ENCODE measurements at places on chromosomes 3 and 15.
A peak's percentile ranks its signal among the peaks of the same experiment; 100 is the strongest.

GRCh38 chr3:8769088-8769822 lies at the start of gene OXTR:
Gene OXTR (minus strand): TSS chr3:8769613. CDS start chr3:8768187, 1,426 bp downstream.
- peak; percentile 15 for DNase-seq

DNA sequence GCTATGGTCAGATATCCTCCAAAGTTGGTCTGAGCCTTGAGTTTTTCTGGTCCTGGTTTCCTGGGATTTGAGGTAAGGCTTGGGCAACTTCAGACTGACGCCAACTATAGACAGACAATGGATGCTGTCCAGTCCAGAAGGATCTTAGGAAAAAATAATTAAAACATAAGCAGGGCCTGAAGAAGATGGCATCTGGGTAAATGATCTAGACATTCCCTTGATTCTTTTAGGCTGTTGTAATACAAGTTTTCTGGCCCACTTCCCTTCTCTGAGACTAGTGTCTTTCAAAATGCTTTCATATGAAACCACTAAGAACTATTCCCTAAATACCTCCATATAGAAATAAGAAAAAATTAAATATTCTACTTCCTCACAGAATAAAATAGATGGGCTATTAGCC lies 47.7 kb upstream of the PLXND1 start:
- no peak for DNase-seq

DNA sequence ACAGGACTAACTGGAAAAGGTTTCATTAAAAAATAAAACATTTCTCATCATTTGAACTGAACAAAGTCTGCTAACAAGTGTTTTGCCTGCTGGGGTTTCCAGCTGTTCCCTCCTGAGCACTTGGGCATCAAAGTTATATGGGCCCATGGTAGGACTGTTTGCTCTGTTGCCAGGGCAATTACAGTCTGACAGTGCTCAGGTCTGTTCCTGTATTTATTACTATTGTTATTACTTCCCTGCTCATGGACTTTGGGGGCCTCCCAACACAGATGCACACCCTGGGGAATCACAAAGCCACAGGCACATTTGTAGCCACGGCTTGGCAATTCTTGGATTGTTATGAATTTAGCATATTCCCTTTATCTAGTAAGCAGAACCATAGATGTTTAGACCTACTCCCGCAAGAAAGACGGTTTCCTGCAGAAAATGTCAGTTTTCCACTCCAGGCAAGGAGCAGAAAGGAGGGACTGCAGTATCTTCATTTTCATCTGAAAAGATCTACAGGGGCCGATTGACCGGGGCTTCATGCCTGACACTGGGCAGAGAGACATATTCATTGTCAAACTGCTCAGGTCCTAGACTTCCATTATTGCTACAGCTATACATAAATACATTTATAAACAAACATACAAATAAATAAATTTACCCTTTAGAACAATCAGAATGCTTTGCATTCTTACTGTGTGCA lies 580.2 kb downstream of the AGBL1 start:
- no peak for DNase-seq

GRCh38 chr3:127093312-127093711 lies 99.6 kb upstream of the PRR23E start:
- no peak for DNase-seq

DNA sequence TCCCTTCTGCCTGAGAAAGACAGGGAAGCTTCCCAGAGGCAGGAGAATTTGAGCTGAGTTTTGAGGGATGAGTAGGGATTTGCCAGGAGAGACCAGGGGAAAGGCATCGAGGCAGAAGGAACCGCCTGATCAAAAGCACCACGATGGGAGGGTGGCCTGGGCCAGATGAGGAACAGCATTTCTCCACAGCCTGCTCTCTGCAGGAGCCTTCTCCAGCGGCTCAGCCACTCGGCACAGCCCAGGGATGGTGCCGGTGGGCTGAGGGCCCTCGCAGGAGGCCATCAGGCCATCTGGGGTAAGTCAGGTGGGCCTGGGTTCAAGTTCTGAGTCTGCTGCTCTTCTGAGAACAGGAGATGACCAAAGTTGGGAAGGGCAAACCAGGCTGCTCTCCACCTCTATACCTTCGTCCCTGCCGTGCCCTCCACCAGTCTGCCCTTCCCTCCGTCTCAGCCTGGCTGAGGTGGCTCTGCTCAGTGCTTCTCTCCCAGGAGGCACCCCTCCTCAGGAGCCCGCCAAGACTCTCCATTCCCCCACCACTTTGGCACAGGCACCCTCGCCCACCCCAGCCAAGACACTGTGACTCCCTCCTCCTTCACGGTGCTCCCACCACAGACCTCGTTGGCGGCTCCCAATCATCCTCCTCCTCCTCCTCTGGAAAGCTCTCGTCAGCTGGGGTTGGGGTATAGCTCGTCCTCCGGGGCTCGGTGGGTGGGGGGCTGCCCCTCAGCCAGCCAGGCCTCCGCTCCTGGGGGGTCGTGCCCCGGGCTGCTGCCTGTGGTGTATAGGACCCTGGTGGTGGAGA lies 34.9 kb downstream of the GRIP2 start:
- no peak for DNase-seq

DNA sequence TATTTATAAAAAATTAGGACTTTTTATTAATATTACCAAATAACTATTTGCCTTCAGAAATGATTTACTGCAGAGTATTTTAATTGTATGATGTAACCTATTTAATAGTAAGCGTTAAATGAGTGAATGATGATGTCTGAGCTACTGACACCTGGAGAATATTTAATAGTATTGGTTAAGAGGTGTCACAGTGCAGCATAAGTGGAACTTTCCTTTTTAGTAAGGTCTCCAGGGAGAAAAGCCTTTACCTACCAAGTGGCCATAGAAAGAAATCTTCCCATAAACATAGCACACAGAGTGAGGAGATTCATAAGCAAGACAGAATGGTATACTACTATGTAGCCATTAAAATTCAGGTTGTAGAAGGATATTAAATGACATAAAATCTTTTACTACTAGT lies 441.7 kb downstream of the TBL1XR1 start:
- DNase-seq: no peak

DNA sequence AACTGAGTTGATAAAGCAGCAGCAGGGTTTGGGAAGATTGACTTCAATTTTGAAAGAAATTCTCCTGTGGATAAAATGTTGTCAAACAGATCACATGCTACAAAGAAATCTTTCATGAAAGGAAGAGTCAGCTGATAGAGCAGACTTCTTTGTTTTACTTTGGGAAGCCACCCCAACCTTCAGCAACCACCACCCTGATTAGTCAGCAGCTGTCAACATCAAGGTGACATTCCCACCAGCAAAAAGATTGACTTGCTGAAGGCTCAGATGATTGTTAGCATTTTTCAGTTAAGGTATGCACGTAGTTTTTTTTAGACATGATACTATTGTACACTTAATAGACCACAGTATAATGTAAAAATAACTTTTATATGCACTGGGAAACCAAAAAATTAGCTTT lies 87.6 kb upstream of the ACKR4 start:
- DNase-seq: no peak

DNA sequence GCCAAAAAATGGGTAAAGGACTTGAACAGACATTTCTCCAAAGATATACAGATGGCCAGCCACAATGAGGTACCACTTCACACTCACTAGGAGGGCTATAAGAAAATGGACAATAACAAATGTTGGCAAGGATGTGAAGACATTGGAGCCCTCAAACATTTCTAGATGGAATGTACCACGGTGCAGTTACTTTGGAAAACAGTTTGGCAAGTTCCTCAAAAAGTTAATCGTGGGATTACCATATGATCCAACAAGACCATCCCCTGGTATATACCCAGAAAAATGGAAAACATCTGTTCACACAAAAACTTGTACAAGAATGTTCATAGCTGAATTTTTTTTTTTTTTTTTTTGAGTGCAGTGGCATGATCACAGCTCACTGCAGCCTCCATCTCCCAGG lies 15.9 kb upstream of the HRH1 start:
- no peak for DNase-seq

- no peak for DNase-seq
Measured at GRCh38 chr3:58266577-58266976, 29.0 kb downstream of the ABHD6 start.

DNA sequence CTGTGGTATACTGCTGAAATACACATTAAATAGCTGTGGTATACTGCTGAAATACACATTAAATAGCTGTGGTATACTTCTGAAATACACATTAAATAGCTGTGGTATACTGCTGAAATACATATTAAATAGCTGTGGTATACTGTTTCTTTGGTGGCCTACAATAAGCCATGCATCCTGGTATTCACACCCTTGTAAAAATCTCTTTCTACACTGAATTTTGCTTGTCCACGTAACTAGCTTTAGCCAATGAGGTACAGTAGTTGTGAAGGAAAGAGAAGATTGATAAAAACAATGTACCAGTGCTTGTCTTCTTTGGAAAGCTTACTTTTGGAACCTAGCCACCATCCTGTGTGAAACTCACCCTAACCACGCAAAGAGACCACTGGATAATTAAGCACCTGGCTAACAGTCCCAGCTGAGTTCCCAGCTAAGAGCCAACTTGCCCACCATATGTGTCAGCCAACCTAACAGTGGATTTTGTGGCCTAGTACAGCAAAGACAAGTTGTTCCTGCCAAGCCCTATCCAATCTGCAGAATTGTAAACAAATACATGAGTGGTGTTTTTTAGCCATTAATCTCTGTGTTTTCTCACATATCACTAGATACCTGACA lies 103.4 kb upstream of the MELTF start:
- DNase-seq: no peak

DNA sequence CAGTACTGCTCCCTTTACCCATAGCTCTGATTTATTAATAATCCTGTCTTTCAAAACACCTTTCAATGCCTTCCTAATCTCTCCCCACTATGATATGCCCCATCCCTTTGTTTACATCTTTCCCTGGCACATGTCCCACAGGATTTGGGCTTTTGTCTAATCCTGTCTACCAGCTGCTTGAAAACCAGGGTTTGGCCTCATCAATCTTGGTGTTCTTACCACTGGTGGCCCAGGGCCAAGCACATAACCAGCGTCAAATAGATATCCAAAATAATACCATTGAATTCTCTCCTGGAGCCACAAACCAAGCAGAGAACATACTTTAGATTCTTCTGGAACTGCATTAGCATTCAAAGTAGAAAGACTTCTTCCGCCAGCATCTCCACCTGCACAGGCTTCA lies 104.8 kb upstream of the PPP2R3A start:
- no peak for DNase-seq

DNA sequence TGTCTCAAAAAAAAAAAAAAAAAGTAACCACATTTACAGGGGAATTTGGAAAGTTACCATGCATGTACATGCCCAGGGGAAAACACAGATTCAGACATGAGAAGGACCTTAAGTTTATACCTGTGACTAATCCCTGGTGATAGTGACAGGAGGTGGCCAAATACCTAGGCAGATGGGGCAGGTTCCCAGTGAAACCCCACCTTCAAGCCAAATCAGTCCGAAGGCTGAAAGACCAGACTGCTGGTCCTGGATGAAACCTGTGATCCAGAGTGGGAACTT lies 15.8 kb downstream of the SPCS1 start:
- no peak for DNase-seq

- no peak for DNase-seq
Measured at GRCh38 chr15:59116771-59117170, 11.8 kb downstream of the CCNB2 start.

- no peak for DNase-seq
Measured at GRCh38 chr15:92968926-92969651, 69.0 kb downstream of the CHD2 start.

DNA sequence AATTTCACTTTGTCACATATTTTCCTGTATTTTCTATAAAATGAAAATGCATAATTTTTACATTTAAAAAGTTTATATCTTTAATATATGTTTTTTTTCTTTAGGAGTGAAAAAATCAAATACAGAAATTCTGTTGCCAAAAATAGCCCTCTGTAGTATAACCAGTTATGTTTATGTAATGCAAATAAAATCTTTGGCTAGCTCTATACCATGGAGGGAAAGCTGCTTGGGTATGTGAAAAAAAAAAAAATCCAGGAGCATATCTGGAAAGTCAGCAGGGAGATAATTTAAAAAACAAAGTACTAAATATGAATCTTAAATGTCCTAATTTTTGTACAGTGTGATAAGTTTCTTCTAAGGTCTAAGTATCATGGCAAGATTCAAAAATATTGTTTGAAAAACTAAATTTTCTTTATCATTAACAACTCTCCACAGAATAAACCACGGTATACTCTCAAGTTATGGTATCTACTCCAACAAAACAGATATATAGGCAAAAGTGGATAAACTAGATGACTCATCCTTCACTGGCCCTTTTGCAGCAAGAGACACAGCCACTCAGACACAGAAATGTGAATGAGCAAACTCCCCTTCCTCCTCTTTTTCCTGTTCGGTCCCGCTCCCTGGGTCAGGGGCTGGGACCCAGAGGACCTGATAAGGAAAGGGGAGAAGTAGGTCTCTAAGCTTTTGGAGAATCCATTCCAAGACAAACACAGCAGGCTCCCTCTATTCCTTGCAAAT lies 66.6 kb downstream of the PDZRN3 start:
- DNase-seq: no peak

DNA sequence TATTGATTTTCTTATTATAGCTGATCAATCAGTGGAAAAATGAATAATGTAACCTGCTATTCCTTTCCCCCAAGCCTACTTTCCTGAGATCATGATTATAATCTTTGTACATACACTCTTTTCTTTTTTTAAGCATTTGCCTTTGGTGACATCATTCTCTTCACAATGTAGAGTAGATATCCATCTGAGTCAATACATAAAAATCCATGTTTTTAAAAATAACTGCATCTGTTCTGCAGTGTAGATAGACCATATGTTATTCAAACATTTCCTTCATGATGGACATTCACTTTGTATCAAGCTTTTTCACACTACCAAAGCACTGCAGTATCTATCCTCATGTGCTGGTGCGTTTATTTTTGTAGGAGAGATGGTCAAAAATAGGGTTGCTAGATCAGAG lies 211.1 kb downstream of the PTPRG start:
- DNase-seq: no peak

- no peak for DNase-seq
Measured at GRCh38 chr3:13600950-13601691, 52.2 kb downstream of the FBLN2 start.

DNA sequence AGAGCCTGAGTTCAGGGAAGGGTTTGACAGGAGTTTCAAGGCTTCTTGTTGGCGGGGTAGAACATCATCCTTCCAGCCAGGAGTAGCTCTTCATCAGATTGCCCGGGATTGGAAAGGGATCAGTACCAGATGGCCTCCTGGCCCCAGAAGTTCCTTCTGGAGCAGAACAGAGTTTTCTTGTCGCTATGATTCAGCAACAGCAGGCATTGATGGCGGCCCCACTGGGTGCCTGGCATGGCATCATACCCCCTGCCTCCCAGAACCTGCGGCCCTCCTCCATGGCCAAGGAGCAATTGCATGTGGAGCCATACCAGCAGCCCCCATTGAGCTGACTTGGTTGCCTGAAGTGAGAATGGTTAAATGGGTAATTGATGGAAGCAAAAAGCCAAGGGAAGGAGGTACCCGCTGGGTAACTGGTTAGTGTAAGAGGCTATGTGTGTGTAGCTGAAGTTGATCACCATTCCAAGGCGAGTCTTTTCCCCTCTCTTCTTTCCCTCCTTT lies 305.6 kb downstream of the PTPRG start:
- no peak for DNase-seq

- DNase-seq: no peak
Measured at GRCh38 chr3:19945969-19946831, 697 bp upstream of the RAB5A start.

GRCh38 chr3:123853686-123854372 lies 30.3 kb downstream of the MYLK start:
- DNase-seq: no peak

- peak; percentile 10 for DNase-seq
Measured at GRCh38 chr15:93088200-93088980, 621 bp downstream of the RGMA start.

- DNase-seq: no peak
Measured at GRCh38 chr3:184679056-184679816, 32.6 kb downstream of the MAGEF1 start.

GRCh38 chr15:39000008-39000734 lies 435.6 kb upstream of the RASGRP1 start:
- no peak for DNase-seq

Measured in stimulated activated CD4-positive, alpha-beta T cell treated with anti-CD3 and anti-CD28 coated beads, Interleukin-1b, Interleukin-23, amount 100 ng/mL, for 4 hours (primary cell).